ENCODE measurements at places on chromosomes 1 and 21.

DNA sequence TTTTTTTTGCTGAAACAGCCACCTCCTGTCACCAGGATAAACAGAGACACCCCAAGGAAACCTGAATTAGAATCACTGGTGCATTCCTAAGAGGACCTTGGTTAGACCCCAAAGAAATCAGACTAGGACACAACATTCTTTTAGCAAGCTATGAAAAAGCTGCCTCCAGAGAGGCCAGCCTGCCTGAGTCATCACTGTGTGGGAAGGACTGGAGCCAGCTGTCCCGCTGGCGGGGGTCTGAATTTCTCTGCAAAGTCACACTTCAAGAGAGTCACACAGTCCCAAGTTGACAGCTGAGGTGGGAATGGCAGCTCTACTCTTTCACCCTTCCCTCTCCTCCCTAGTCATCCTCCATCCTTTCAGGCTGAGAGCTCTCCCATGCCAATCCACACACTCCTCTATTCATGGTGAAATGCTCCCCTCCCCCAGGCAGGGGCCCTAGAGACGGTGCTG is 405.0 kb upstream of the POU3F1 start:
- no peak for DNase-seq

GRCh38 chr1:50421768-50422674 is 1.2 kb downstream of the DMRTA2 start:
- DNase-seq: no peak

DNA sequence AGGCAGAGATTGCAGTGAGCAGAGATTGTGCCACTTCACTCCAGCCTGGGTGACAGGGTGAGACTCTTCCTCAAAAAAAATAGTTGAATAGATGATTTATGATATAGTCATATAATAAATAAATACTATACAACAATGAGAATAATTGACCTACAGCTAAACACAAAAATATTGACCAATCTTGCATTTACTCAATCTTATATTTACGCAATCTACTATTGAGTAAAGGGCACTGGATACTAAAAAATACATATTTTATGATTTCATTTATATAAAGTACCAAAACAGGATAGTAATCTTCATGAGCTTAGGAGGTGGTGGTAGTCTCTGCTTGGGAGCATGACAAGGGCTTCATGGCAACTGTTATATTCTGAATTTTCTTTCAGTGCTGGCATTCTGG is 19.1 kb upstream of the GBP3 start:
- DNase-seq: no peak

GRCh38 chr1:200893411-200893901 is 1.2 kb upstream of the INAVA start:
- no peak for DNase-seq

- DNase-seq: no peak
These were observed 1260.1 kb upstream of the ADGRL2 start for GRCh38 chr1:80540596-80540995.

DNA sequence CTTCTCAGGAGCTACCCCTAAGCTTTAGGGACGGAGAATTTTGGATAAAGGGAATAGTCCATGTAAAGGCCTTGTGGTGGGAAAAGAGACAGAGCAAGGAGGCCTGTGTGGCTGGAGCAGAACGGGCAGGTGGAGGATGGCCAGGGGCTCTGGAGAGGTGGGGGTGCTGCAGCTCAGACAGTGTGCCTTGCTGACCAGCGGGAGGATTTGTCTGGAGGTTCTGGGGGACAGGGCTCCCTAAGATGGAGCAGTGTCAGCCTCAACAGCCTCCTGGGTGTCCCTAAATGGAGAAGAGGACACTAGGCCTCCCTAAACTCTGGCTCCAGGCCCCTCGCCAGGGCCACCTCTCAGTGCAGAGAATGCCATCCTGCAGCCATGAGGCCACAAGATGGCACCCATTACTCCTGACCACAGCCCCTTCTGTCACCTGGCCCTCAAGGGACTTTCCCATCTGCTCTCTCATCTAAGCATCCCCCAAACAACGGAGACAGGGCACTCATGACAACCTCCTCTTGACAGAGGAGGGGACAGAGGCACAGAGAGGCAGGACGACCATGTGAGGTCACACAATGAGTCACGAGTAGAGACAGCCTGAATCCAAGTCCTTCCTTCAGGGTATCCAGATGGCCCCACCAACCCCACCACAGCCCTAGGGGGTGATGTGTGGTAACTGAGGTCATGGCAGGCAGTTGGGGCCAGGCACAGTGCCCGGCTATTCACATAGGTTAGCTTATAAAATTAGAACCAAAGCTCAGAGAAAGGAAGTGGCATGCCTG is 94.7 kb downstream of the DMRTB1 start:
- no peak for DNase-seq
